ENCODE measurements at places on chromosomes 16 and 17. TPM values are rescaled to one million over a fixed set of nuclear protein-coding genes. Genes with fewer than 3 reads are reported as not detected.

GRCh38 chr17:52158450-52159042 lies at the start of gene CA10:
Gene CA10, minus strand, starts transcription at chr17:52158714.
- H3K4me1 ChIP-seq = no peaks in the 10 kb centered on the region
- no peaks in the 10 kb centered on the region for H3K36me3 ChIP-seq
- no peak within 1 kb of the TSS for H3K4me3 ChIP-seq
- H3K27ac ChIP-seq = no peak within 1 kb of the TSS
- DNase-seq = no peak
- no peaks in the 10 kb centered on the region for H3K27me3 ChIP-seq

DNA sequence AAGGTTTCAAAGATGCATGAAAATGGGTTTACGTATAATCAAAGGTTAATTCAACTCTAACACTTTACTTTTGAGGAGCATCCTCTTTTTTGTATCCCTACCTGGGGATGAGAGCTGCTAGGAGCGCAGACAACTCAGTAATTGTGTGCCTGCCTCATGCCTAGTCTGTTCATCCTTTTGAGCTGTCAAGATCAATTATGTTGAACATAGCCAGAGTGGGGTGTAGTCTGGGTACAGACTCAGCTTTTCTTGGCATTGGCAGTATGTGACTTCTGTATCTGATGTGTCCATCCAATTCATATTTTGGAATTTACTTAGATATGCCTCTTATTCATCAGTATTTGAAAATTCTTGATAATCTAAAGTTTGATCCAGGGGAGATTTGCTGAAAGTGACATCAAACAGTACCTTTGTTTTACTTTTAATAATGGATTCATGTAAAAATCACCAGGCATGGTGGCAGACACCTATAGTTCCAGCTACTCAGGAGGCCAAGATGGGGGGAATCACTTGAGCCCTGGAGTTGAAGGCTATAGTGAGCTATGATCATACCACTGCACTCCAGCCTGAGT lies 24.1 kb downstream of the PRKCA start:
- H3K4me1 ChIP-seq = peaks cover 3% of the 10 kb centered on the region
- no peak overlapping the region for H3K4me3 ChIP-seq
- H3K27me3 ChIP-seq = no peaks in the 10 kb centered on the region
- DNase-seq = no peak
- H3K27ac ChIP-seq = no peak overlapping the region

GRCh38 chr17:47280072-47280811 lies 26.6 kb downstream of the ITGB3 start:
- DNase-seq = no peak
- no peak overlapping the region for H3K4me3 ChIP-seq
- peaks cover 31% of the 10 kb centered on the region for H3K4me1 ChIP-seq
- no peaks in the 10 kb centered on the region for H3K27me3 ChIP-seq
- peak overlapping the region; percentile 80 for H3K27ac ChIP-seq

- H3K36me3 ChIP-seq = no peaks in the 10 kb centered on the region
- DNase-seq = no peak
- no peak overlapping the region for H3K27ac ChIP-seq
- H3K27me3 ChIP-seq = no peaks in the 10 kb centered on the region
- H3K4me1 ChIP-seq = peaks cover 10% of the 10 kb centered on the region
- no peak overlapping the region for H3K4me3 ChIP-seq
Measured at GRCh38 chr16:11053916-11054460, 109.6 kb downstream of the CLEC16A start.

KRT31 gene
- not detected for polyA plus RNA-seq

PLXDC1 gene
- 11.6 TPM for polyA plus RNA-seq
